Uterus (tissue), 4 donors: ENCODE measurements at places on chromosomes 11 and 22. TPM values are rescaled to one million over a fixed set of nuclear protein-coding genes. Genes with fewer than 3 reads are reported as not detected.

DNA sequence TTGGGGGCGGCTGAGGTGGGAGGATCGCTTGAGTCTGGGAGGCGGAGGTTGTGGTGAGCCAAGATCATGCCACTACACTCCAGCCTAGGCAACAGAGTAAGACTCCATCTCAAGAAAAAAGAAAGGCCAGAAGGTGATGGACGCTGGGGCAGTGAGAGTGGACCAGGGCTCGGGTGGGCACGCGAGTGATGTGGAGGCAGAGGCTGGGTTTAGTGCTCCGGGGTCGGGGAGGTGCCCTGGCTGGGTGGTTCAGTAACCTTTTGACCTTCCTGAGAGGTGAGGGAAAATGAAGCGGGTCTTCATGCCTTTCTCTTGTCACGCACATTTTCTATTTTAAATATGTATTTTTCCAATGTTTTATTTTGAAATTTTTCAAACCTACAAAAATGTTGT lies 45.1 kb downstream of the ST14 start:
- DNase-seq = no peak

Gene C11orf65
- total RNA-seq = 1.1 TPM

- no peak for DNase-seq
Observed at GRCh38 chr11:76048763-76049162, 157.5 kb downstream of the WNT11 start.

GRCh38 chr11:70510571-70510970 lies 112.2 kb downstream of the CTTN start:
- no peak for DNase-seq

- DNase-seq = no peak
Observed at GRCh38 chr11:17171916-17172315, 35.9 kb downstream of the PIK3C2A start.

GRCh38 chr22:17191163-17191784 lies 28.0 kb downstream of the ADA2 start:
- DNase-seq = no peak

DNA sequence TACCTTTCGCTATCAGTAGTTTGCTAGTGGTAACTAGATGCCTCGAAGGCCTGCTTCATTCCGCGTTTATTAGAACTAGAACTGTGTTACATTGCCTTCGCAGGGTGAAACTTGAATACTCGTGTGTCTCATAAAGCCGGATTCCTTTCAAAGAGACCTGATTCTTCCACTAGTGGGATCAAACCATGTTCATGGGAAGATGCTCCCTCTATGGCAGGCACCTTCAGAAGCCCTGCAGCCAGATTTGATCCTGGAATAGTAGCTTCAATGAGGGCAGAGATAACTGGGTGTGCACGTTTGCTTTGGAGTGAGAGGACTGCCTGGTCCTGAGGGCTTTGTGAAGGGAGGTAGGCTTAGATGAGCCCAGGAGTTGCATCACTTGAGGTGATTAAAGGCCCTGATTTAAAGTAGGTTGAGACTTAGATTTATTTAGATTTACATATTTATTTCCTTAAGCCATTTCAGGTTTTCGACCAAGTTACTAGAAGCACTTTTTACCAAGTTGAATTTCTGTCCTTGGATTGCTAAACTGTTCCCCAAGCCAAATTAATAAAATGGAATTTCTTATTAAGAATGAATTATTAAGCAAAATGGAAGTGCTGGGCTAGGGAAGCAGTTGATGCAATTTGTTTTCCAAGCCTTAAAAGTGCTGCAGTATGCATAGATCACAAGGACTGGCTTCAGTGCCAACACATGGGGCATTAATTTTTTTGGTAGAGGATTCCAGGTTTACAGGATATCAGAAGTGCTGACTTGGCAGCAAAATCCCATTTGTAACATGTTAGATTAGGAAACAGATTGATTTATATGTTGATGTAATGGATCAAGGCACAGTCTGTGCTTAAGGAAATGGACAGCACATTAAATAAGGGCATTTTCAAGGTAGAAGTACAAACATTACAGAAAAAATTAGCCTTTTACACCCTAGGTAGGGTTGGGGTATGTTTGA lies 32.9 kb downstream of the APLP2 start:
- DNase-seq = no peak

DNA sequence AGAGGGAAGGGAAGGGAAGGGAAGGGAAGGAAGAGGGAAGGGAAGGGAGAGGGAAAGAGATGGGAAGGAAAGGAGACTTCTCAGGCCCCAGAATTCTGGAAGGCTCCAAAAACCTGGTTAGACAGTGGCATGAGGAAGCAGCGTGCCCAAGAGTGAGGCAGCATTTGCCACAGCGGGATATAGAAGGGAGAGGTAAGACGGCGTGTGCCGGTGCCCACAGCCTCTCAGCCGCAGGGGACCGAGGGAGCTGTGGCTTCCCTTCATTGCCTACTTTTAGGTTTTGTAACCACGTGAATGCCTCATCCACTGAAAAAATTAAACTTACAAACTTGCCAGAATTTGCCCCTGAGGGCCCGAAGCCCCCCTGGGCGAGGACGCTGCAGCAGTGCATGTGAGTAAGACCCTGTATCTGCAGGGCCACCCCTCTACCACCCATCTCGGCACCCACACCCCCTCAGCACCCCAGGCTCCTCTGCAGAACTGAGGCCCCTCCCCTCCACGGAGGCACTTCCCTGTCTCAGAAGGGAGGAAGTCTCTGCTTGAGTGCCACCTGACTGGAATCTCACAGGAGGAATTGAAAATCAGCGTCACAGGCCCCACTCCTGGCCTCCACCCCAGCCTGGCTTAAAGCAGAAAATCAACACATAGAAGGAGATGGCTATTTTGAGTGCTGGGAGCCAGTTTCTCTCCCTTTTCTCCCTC lies 58.1 kb downstream of the LINC01488 start:
- DNase-seq = no peak

- DNase-seq = peak; percentile 72
Observed at GRCh38 chr11:79440571-79441460, at the start of gene TENM4. TSS of gene TENM4 (minus strand) at chr11:79441030. CDS start at chr11:79069944, 371,086 bp downstream.

Gene OR2D2
- not detected for total RNA-seq

DNA sequence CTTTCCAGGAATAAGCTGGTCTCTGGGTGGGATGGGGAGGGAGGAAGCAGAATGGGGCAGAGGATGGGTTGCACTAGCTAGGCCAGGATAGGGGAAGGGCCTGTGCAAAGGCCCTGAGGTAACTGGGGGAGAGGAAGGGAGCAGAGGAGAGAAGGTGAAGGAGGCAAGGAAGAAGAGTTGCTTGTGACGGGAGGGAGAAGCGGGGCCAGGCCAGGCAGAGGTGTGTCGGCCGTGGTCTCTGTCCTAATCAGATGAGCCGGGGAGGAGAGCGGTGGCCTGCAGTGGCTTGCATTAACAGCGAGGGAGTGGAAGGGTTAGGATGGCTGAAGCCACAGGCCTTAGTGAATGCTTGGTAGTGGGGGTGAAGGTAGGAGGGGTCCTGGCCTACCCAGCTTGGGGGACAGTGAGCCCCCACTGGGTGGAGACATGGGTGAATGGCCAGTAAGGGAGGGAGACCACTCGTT lies 6.0 kb upstream of the DERL3 start:
- no peak for DNase-seq

GRCh38 chr11:26698224-26698623 lies 23.6 kb downstream of the SLC5A12 start:
- DNase-seq = no peak

Gene C22orf42
- not detected for total RNA-seq

DNA sequence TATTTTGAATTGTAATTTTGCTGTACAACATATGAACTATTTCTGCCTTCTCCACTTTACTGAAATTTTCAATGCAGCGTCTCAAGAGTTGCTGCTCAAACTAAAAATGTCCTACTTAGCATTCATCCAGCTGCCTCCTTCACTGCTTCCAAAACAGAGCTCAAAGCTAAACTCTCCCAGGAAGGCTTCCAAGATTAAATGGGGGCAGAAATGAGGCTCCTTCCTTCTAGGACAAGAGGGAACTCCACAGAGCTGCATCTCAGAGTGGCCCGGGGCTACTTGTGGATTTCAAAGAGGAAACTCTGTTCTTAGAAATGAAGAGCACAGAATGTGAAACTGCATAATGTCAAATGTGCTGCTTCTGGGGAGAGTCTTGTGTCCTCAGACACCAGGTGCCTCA lies 295.9 kb upstream of the NCAM1 start:
- DNase-seq = no peak

GRCh38 chr11:1176224-1177019 lies 18.7 kb downstream of the MUC5AC start:
- no peak for DNase-seq

Gene RASL10A
- total RNA-seq = 3.2 TPM

Gene YIF1A
- 71.0 TPM for total RNA-seq

DNA sequence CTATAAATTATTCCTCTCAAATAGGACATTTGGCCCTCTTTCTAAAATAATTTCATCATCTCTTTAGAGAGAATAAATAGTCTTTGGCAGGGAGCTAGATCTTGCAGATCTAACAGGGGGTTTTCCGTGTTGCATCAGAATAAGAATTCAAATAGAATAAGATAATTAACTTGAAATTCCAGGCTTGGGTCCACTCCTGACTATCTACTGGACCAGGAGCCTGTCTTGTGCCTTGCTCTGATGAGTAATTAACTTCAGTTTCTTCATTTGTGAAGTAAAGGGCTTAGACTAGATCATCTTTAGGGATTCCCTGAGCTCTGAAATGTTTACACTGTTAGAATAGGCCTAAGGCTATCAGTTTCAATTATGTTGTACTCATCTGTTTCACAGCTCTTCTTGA lies 23.5 kb upstream of the TMEM123 start:
- no peak for DNase-seq

DNA sequence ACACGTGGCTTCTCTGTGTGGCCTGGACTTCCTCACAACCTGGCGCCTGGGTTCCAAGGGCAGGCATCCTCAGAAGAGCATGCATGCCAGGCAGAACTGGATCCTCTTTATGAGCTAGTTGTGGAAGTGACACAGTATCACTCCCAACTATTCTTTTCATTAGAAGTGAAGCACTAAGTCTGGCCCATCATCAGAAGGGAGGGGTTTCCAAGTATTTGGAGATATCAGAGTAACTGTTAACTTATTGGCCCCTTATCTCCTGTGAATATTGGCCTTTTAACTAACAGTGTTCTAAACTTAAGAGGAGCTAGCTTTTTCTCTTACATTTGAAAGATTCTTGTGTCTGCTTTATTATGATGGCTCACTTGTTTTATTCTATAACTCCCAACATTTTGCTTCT lies 35.5 kb downstream of the FDX1 start:
- no peak for DNase-seq

- peak; percentile 44 for DNase-seq
Observed at GRCh38 chr11:11931461-11932055, 76.9 kb downstream of the DKK3 start.

DNA sequence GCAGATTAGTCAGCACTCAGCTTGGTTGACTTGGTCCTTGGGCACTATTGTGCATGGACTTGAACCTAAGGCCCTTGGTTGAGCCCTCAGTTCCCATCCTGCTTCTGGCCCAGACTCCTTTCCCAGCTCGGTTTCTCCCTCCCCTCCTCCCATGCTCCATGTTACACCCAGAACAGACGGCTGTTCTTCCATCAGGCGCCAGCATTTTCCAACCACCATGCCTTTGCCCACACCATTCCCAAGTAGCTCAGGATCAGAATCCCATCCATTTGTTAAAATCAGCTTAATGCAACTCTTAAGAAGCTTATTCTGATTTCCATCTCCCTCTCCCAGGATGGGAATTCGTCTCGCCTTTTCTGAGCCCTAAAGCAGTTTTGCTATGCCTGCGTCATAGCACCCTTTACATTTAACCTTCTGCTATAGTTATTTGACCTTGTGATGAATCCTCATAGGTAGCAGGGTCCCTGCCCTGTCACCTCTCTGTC lies 110.7 kb downstream of the MICAL2 start:
- DNase-seq = no peak

Gene ADAMTS8
- total RNA-seq = 1.2 TPM

GRCh38 chr11:93689240-93689639 lies 27.8 kb downstream of the CEP295 start:
- DNase-seq = no peak

Gene CYP2D6
- 0.62 TPM for total RNA-seq

Gene PATE2
- 0.85 TPM for total RNA-seq

DNA sequence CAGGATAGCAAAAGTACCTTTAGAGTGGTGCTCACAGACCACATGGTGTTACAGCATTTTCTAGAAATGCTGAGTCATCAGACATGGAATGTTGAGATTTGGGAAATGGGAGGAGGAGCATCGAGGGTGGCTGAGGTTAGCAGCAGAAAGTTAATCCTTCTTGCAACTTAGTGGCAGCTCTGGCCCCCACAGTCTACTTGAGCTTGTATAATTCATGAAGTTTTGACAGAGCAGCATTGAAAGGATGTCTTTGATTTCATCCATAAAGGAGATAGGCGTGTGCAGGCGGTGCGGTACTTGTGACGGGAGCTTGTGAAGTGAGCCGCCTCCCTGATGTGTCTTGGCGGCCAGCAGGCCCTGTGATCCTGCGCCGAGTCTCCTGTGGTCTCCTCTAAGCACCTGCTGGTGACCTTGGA lies 330.5 kb downstream of the TBC1D22A start:
- DNase-seq = no peak

Gene SLC39A13
- total RNA-seq = 65.9 TPM

Gene HBE1
- total RNA-seq = not detected

Gene ABCC8
- not detected for total RNA-seq

Gene OR2AG2
- total RNA-seq = 0.14 TPM

Gene OR51B5
- total RNA-seq = not detected

Gene OR8J1
- total RNA-seq = not detected

DNA sequence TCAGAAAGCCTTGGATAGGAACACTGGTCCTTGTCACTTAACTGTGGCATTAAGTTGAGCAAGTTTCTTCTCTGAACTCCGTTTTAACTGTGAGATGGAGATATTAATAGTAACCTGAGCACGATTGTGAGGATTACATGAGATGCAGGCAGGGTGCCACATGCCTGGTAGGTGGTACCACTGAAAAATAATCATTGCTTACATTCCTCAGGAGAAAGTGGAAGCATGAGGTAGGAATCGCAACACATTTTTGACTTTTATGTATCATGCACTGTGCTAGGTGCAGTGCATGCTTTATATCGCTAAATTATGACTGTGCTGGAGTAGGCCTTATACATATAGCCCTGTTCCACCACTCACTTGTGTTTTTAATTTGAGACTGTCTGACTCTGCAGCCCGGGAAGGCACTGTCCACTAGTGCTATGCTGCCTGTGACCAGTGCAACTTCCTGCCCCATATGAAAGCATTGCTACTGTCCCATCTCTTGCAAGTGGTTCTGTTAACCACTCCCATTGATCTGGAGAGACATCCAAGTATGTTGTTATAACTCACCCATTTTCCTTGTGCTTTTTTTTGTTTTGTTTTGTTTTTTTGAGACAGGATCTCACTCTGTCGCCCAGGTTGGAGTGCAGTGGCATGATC lies 1.0 kb downstream of the UQCR10 start:
- DNase-seq = no peak

Gene CABP7
- total RNA-seq = 0.14 TPM

- DNase-seq = peak; percentile 20
Observed at GRCh38 chr22:49965091-49966040, 4.8 kb downstream of the PIM3 start.

Gene DERL3
- 0.95 TPM for total RNA-seq
